ENCODE measurements at places on chromosomes 12 and 14.

DNA sequence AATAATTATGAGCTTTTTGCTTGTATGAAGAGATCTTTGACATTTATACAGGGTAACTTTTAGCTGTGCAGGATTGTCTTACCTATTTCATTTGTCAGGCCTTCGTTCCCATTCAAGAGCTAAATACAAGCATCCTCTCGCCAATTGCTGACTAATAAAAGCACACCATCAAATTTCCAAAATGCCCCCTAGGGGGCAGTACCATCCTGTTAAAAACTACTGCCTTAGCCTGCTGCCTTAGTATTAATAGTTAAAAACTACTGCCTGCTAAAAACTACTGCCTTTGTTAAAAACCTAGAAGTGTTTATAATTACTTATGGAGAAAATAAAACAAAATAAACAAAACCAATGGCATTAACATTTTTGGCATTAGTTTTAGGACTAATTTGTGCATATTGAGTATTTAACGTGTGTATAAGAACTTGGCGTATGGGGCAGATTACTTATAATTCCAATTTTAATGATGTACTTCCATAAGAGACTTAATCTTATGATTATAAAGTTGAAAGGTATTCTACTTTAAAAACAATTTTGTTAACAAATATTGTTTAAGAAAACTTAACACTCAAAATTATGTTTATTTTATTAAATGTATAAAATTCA lies 3.0 kb upstream of the IFI27L2 start:
- DNase-seq = peak; percentile 44

DNA sequence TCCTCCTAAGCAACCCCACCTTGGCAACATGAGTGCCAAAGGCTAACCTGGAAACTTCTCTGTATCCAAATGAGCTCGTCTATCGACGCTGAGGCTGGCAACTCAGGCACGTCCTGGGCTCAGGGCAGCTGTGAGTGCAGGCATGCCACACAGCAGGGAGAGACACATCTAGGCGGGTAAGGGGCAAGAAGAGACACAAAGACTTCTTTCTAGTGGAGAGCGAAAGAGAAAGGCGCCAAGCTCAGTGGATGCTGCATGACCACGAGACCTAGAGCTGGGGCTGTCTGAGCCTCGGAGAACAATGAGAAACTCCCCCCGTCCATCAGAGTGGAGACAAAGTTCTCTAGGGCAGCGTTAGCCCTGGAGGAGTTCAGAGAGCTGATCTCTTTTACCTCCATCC lies 170.4 kb downstream of the CALM1 start:
- no peak for DNase-seq

GRCh38 chr12:89750389-89751351 lies 42.0 kb upstream of the ATP2B1 start:
- DNase-seq = no peak

GRCh38 chr14:33767586-33768457 lies 183.1 kb downstream of the EGLN3 start:
- no peak for DNase-seq
